Stimulated activated CD4-positive, alpha-beta T cell treated with anti-CD3 and anti-CD28 coated beads, Interleukin-15, amount 100 ng/mL, for 24 hours (primary cell): ENCODE measurements at places on chromosomes 7 and 10.

GRCh38 chr10:107442035-107442505, 277.6 kb upstream of the SORCS1 start:
- no peak for DNase-seq

- no peak for DNase-seq
Observed at GRCh38 chr7:147639751-147640150, 950.8 kb upstream of the C7orf33 start.

DNA sequence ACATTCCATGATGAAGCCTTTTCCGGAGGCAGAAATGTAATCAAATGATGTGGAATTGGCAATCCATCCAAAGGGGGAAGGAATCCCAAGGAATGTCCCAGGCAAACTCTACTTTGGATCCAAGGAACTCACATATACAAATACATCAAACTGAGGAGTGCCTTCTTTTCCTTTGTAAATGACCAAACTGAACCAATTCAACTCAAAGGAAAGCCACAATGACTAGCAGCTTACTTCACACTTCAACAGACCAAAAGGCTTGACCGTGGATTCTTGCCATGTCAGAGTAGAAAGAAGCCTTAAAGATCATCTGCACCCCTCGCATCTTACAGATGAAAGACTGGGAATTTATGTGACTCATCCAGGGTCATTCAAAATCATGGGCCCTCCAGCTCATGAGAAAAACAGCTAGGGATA, 79.7 kb upstream of the MACROH2A2 start:
- no peak for DNase-seq

GRCh38 chr7:113431406-113431805, 313.1 kb upstream of the SMIM30 start:
- no peak for DNase-seq

GRCh38 chr10:101566333-101567164, 21.5 kb downstream of the POLL start:
- peak; percentile 29 for DNase-seq

GRCh38 chr7:24979470-24979862, 512 bp downstream of the OSBPL3 start:
- peak; percentile 88 for DNase-seq

DNA sequence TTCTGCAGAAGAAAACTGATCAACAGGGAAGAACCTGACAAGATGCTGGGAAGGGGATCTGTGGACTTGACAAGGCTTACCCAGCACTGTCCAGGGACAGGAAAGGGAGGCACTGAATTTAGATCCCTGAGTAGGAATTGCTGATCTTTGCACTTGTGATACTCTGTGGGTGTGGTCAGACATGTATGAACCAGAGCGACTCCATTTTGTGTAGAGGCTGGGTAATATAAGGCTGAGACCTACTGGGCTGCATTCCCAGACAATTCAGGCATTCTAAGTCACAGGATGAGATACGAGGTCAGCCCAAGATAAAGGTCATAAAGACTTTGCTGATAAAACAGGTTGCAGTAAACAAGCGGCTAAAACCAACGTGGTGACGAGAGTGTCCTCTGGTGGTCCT, 60.7 kb downstream of the CCDC3 start:
- no peak for DNase-seq

- DNase-seq = no peak
Observed at GRCh38 chr10:89278034-89278535, 23.8 kb upstream of the IFIT2 start.

DNA sequence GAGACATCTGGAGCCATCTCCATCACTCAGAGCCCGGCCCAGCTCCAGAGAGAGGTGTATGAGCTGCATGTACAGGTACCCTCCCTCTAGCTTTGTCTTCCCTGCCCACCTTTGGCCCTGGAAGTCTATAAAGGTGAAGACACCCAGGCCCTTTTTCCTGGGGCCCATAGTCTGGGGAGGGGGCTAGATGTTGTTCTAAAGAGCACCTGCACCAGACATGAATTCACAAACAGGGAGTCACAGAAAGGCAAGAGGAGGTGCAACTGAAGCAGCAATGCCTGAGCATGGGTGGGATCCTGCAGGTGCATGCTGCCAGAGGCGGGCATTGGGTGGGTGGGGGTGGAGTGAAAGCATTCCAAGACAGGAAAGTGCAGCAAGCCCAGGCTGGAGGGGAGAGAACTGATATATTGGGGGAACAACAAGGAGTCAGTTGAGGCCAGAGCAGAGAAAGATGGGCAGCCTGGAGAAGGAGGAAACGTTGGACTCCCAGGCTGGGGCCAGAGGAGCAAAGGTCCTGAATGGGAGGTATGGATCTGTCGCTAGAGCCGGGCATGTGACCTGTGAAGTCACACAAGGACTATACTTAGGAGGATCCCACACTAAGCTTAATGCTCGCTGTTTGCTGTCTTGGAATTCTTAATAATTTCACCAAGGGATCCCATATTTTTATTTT, 11.7 kb downstream of the CDHR1 start:
- DNase-seq = no peak

GRCh38 chr7:157433628-157434027, 96.8 kb downstream of the DNAJB6 start:
- no peak for DNase-seq

GRCh38 chr10:119667562-119668328, 16.6 kb downstream of the BAG3 start:
- DNase-seq = no peak

DNA sequence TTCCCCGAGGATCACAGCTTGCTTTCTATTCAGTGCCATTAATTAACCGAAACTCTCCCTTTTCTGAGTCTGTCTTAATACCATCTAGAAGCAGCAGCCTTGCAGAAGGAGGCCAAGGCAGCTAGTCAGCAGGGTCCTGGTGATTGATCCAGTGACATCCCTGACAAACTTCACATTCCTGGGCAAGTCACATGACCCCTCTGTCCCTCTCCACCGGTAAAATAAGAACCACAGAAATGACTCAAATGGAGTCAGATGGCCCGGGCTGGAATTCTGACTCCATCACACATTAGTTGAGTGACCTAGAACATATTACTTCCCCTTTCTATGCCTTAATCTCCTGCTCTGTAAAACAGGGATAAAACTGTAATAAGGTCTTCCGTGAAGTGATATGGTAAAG, 17.2 kb upstream of the ACSL5 start:
- DNase-seq = no peak

GRCh38 chr10:118163217-118163616, 116.5 kb upstream of the RAB11FIP2 start:
- no peak for DNase-seq

DNA sequence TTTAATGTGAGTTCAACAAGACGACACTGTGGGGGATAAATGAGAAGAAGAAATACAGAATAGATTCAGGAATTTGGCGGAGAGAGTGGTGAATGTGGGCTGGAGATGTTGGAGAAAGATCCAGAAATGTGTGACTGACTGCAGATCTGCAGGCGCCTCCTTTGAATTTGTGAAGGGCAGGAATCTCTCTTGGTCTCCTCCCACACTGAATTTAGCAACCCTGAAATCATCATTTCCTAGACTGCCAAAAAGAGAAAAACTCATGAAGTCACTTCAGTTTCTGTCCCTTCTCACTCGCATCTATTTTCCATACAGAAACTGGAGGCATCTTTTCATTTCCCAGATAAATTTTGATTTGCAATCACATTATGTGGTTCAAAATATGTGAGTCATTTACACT, 128.7 kb downstream of the GNAI1 start:
- DNase-seq = no peak

DNA sequence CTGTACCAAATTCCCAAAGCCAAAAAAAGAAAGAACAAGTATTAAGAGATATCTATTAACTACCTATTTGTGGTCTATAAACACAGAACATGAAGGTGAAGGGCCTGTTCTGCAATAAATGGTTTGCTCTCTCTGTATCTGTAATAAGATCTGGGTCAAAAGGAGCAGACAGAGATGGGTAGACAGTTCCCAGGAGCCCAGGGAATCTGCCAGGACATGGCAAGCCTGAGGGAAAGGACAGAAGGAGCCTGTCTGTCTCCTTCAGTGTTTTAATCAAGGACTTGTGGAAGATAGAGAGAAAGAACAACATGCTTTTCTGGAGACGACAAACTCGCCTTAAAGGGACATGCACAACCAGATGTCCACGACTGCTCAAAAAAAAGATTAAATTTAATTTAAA, 165.7 kb downstream of the ELMO1 start:
- DNase-seq = no peak

GRCh38 chr7:40884241-40884640, 749.4 kb downstream of the SUGCT start:
- no peak for DNase-seq

GRCh38 chr7:129859183-129859582, 93.6 kb downstream of the UBE2H start:
- DNase-seq = no peak

DNA sequence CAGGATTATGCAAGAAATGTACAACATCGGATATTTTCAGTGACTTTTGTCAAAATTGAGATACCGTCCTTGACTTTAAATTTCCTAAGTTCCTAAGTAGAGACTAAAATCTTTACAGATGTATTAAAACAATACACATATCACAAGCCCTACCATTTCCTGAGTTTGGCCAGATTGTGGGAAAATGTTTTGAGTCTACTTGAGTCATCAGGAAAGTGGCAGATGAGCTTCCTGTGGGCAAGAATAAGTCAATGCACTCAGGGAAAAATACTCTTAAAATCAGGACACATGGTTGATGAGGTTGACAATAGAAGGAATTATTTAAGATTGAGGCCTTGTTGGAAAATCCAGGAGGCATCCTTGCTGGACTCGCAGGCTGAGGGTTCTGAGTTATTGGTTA, 162.5 kb downstream of the SNX10 start:
- DNase-seq = no peak

- no peak for DNase-seq
Observed at GRCh38 chr10:131474416-131474815, 162.9 kb upstream of the TCERG1L start.

GRCh38 chr10:65430979-65431378, 1494.9 kb upstream of the LRRTM3 start:
- no peak for DNase-seq

- no peak for DNase-seq
Observed at GRCh38 chr7:37514497-37514896, 65.8 kb upstream of the ELMO1 start.

- no peak for DNase-seq
Observed at GRCh38 chr10:18860631-18861240, 187.9 kb upstream of the MALRD1 start.

DNA sequence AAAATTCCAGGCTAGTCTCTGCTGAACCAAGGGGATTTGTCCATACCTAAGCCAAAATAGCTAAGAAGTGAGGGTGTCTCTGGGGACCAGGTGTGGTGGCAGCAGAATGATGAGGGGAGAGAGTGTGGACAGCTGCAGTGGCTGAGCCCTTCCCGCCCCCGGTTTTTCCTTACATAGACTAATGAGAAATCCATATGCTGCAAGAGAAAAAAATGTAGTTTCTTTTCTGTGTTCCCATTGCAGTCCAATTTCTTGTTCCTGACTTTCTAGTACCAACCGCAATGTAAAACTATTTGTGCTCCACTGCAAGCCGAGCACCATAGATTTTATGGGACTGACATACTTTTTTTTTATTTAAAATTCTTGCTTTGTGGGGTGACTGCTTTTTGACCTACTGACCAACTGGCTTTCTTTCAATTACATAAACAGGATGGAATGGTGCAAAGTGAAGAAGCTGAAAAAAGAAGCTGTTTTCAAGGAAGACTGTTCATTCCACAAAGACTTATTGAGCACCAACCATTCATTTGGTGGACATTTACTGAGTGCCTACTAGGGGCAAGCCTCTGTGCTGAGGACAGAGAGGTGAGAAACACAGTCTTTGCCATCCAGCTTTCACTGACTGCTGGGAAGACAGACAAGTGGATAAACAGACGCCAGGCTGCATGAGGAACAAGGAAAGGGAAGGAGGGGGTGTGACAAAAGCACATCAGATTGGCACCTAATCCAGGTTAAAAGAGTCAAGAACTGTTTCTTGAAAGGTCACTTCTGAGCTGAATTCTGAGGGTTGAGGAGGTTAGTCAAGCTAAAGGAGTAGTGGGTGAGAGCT, 9.8 kb downstream of the CEP41 start:
- DNase-seq = no peak

GRCh38 chr7:102005933-102006480, 188.6 kb downstream of the CUX1 start:
- no peak for DNase-seq

DNA sequence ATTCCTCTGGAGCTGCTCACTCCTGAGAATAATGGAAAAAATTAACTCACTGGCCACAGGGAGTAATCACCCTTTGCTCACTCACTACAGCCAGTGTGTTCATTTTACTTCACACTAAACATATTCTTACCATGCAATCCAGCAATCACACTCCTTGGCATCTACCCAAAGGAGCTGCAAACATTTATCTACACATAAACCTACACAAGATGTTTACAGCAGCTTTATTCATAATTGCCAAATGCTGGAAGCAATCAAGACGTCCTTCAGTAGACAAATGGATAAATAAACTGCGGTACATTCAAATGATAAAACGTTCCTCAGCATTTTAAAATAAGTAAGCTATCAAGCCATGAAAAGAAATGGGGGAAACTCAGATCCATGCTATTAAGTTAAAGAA, 34.2 kb upstream of the POM121L12 start:
- DNase-seq = no peak

DNA sequence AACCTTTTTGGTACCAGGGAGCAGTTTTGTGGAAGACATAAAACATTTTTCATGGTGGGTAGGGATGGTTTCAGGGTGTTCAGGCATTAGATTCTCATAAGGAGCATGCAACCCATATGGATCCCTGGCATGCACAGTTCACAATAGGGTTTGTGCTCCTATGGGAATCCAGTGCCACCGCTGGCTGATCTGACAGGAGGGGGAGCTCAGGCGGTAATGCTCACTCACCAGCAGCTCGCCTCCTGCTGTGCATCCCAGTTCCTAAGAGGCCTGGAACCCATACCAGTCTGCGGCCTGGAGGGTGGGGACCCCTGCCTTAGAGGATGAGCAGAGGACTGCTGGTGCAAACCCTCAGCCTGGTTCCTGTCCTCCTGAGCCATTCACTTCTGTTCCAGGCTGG, 561.7 kb downstream of the SDK1 start:
- DNase-seq = no peak

DNA sequence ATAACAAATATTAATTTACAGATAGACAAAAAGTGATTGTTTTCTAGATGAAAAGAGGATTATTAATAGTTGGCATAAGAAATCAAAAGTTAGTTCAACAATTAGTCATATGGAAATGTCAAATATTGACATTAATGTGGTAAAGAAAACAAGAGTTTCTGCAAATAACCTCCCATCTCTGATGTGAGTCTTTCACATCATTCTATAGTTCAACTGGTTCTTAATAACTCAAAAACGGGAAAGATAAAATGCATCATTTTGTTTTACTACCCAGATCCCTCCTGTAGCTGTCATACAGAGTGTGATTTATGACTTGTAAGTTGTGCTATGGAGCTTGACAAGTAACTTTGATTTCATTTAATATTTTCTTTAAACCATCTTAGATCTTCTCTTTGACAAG, 594.8 kb downstream of the ZWINT start:
- no peak for DNase-seq

DNA sequence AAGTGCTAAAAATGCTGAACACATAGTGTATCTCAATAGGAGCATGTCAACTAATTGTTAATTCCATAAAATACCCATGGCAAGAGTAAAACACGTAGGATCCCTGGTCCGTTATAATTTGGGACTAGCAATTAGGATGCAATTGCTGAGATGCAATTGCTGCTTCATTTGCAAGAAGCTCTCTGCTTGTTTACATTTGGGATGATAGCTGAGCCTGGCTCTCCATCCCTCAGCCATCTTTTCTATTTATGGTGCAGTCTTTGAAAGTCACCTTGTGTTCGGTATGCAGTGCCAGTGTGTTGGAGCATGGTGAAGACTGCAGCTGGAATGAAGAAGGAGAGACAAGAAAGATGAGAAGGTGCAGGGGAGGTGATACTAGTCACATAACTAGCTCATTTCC, 191.3 kb downstream of the SNX10 start:
- no peak for DNase-seq
